Activated naive CD4-positive, alpha-beta T cell (primary cell): ENCODE measurements at places on chromosomes 11 and 22.

DNA sequence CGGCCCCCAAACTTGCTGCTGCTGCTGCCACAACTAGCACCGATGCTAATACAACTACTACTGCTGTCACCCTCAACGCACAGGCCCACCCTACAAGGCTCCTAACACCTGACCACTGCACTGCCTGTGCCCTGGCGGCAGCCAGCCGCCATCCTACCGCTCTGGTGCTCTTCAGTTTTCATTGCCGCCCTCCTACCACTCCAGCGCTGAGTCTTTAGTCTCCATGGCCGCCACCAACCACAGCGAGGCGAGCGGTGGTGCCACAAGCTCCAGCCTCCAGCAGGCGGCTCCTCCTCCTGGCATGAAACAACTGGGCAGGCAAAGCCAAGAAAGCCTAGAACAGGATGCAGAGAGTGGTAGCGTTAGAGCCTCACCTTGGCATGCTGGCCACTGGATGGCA, 5.0 kb upstream of the RFPL3 start:
- no peak for DNase-seq

- no peak for DNase-seq
These were observed 725.0 kb downstream of the METTL15 start for GRCh38 chr11:28833169-28833568.

DNA sequence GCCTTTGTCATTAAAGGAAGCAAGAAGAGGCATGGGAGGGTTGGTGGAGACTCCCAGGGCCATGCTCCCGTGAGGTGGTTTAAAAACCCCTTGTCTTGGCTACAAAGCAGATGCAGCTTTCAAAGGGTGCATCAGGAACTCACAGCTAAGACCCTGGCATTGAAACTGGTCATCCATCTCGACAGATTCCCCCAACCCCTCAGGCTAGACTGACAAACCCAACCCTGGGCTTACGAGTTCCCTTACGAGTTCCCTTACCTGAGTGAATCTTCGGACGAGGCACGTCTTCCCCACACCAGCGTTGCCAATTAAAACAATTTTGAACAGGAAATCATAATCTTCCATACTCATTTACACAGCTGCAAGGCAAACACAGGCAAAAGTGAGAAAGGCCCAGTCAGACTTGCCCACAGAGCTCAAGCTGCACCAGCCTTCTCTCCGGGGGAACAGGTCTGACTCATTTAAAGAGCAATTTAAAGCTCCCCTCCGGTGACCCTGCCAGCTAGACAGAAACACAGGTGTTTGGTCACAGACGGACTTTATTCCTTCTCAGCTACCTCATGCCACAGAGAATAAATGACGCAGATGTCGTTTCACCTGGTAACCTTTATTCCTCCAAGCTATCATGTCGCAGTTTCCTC, 74.6 kb downstream of the RAB30 start:
- DNase-seq = no peak

- no peak for DNase-seq
These were observed 12.2 kb upstream of the CDC42BPG start for GRCh38 chr11:64856382-64857227.

GRCh38 chr11:129443276-129443675, 67.6 kb downstream of the BARX2 start:
- DNase-seq = no peak

DNA sequence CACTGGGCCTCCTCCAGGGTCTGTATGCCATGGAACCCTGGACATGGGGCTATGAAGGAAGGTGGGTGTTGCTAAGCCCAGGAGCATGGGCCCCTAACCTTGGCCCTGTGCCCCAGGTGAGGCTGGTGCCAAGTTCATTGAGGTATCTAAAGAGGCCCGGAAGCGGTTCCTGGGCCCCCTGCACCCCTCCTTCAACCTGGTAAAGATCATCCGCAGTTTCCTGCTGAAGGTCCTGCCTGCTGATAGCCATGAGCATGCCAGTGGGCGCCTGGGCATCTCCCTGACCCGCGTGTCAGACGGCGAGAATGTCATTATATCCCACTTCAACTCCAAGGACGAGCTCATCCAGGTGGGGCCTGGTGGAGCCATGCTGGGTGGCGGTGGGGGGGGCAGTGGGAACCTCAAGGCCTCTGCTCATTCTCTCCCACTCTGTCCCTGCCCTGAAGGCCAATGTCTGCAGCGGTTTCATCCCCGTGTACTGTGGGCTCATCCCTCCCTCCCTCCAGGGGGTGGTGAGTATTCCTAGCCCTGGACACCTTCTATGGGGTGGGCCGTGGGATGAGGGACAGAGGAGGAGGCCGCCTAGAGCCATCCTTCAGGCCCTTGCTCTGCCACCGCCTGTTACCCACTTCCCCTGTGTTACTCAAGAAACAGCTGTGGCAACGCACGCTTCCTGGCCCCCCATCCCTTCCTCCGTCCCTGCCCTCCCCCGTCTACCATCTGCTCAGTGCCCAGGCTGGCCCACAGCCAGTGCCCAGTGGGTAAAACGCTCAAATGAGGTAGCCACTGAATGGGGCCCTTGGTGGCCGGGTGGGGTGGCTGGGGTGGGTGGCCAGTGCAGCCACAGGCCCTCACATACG, 3.0 kb downstream of the PNPLA2 start:
- no peak for DNase-seq

GRCh38 chr22:19085233-19085718, 36.9 kb downstream of the DGCR2 start:
- DNase-seq = no peak

DNA sequence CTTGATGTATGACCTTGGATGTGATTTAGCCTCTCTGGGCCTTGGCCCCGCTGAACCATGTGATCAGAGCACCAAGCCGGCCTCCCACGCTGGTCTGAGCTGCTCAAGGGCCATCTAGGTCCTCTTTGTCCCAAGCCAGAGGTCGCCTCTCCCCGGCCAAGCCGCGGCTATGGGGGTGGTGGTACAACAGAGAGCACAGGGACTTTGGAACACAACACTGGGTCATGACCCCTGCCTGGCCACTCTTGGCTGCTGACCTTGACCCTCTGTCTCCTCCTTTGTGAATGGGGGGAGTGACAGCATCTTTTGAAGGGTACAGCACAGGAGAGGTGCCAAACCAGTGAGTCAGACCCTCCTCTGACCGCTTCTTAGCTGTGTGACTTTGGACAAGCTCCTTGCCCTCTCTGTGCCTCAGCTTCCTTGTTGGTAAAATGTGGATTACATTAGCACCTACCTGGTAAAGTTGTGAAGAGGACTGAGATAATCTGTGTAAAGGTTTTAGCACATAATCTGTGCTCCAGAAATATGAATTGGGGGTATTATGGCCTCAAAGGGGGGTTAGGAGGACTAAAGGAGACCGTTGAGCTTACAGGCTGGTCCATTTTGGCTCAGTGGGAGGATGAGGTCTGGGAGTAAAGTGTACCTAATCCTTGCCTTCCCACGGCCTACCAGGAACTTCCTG, 4.7 kb downstream of the SCYL1 start:
- DNase-seq = no peak

GRCh38 chr11:19220903-19221724, 19.3 kb upstream of the CSRP3 start:
- no peak for DNase-seq

GRCh38 chr11:95434489-95435057, 203.6 kb upstream of the SESN3 start:
- DNase-seq = no peak

- DNase-seq = peak; percentile 78
These were observed 26.4 kb downstream of the KCTD17 start for GRCh38 chr22:37077802-37078448.

DNA sequence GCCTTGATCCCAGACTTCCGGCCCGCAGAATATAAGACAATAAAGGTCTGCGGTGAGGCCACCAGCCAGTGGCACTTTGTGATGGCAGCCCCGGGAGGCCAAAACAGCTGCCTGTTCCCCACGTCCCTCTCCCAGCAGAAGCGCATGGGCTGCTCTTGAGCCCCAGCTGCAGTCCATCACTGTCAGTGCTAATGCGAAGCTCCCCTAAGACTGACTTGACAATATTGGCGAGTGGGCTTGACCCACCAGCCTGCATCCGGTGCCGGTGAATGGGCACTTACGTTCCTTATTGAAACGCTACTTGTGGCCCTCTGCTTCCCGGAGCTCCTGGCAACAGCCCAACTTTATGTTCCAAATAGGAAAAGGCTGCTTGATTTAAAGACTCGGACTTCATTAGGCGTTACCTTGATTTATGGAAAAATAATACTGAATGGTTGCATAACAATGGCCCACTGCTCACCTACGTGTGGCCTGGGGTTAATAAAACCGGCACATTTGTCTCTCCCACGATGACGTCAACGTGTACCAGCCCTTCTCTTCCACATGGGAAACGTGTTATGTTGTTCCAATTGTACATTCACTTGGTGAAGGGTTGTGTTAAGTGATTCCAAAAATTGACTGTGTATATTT, 93.4 kb upstream of the SEPTIN5 start:
- no peak for DNase-seq

GRCh38 chr11:39037611-39038010, 2421.8 kb downstream of the LRRC4C start:
- no peak for DNase-seq

GRCh38 chr11:106063009-106063408, 14.1 kb downstream of the KBTBD3 start:
- DNase-seq = no peak

DNA sequence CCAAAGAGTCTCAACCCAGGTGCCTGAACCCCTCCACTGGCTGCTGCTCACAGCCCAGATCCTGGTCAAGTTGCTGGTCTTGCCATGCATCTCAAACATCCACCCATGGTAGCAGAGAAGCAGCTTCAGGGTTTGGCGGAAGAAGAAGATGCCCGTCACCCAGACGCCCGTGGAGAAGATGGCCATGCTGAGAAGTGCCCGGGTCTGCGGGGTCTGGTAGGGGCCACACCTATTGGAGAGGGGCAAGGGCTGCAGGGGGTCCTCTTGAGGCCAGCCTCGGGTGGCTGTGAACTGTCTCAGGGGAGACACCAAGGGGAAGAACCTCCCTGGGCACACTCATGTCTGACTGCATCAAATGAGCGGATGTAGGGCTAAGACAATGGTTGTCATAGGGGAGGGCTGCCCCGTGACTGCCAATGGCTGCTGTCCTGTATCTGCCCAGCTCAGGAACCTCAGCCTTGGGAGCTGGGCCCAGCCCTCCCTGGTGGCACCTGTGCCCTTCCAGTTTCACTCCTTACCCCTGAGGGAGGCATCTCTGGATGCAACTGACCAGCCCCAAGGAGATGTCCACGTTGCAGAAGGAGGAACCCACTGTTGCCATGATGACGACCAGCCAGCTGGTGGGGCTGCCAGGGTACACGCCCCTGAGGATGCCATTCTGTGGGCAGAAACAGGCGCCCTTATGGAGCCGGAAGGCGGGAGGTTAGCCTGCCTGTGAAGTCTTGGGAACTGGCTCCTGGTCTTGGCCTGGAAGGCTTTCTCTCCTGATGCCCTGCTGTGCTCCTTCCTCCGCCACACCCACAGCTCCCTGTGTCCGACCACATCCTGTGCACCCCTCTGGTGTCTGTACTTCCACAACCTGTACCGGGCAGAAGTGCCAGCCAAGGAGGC, 1.2 kb downstream of the CPT1B start:
- DNase-seq = no peak

DNA sequence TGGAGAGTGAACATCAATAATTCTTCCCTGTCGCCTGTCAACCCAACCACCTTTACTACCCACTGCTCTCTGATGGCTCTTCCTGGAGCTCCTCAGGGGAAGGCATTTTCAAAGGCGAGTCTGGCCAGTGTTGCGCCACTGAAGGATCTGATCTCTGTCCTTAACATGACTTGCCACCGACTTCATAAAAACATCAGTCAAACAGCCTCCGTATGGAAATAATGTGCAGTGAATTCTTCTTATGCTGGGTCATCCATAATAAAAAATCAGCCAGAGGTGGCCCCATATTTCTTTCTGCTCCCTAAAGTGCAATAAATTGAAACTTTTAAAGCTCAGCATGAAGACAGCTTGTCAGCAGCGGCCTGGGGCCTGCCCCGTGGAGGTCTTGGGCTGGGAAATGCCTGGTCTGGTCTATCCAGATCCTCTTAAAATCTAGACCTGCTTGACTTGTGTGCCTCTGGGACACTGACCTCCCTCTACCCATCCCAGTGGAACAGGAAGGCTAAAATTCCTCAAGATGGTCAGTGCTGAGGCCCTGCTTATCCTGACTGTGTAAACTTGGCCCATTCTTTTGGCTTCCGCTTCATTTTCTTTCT, 199.5 kb downstream of the MYO18B start:
- DNase-seq = no peak

GRCh38 chr11:120945042-120945441, 78.9 kb upstream of the TBCEL start:
- no peak for DNase-seq

- DNase-seq = no peak
These were observed 108.9 kb upstream of the DDI1 start for GRCh38 chr11:103927535-103927934.

GRCh38 chr11:129943036-129943435, 47.7 kb upstream of the NFRKB start:
- no peak for DNase-seq

GRCh38 chr11:24598641-24599040, 101.8 kb downstream of the LUZP2 start:
- DNase-seq = no peak

- DNase-seq = no peak
These were observed 1.4 kb upstream of the VSIG10L2 start for GRCh38 chr11:125944350-125945010.

GRCh38 chr11:99766811-99767210, 746.1 kb downstream of the CNTN5 start:
- DNase-seq = no peak

DNA sequence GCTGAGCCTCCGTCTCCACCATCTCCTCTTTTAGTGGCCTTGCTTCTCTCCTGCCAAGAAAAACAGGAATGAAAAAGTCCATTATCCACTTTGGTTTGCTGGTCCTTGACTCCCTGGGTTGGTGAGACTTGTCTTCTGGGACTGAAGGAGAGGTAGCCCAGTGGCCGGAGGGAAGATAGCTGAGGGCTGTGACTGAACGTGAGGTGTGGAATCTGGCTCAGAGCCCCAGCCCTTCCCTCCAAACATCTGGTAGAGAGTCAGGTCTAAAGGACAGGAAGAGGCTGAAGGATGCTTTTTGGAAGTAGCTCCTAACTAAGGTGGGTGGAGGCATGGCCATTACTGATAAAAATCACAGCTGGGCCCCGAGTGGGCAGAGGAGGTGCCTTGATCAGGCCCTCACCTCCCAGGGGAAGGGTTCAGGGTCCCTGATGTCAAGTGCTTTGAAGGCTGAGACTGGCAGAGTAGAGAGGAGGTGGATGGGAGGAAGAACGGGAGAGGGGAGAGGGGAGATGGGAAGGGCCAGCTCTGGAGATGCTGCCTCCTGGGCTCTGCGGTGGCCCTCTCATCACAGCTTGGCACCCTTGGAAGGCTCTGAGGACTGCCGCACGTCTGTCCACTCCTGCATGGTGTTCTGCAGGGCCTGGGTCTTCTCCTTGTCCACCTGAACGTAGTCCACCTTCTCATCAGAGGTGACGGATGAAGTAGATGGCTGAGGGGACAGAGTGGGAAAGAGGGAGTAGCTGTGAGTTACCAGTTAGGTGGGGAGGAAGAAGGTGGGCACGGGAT, 30.2 kb downstream of the USP35 start:
- DNase-seq = no peak

- no peak for DNase-seq
These were observed 25.0 kb upstream of the IGLL1 start for GRCh38 chr22:23604939-23605712.

- no peak for DNase-seq
These were observed 19.3 kb upstream of the SYT7 start for GRCh38 chr11:61599968-61600710.

- no peak for DNase-seq
These were observed 66.9 kb upstream of the ARHGAP20 start for GRCh38 chr11:110779108-110779507.

- DNase-seq = no peak
These were observed 128.8 kb downstream of the RASSF10 start for GRCh38 chr11:13137844-13138301.

GRCh38 chr22:30008401-30008800, 71.9 kb upstream of the HORMAD2 start:
- DNase-seq = no peak
